ENCODE measurements at places on chromosomes 4 and X.

- DNase-seq = no peak
These were observed 15.1 kb upstream of the MAD2L1 start for GRCh38 chr4:120081726-120082125.

GRCh38 chr4:15547392-15547791 is 77.7 kb downstream of the CC2D2A start:
- DNase-seq = no peak

- no peak for DNase-seq
These were observed 16.0 kb downstream of the CRLF2 start for GRCh38 chrX:1196436-1196835.

- no peak for DNase-seq
These were observed 19.1 kb upstream of the CISD2 start for GRCh38 chr4:102849579-102850104.

DNA sequence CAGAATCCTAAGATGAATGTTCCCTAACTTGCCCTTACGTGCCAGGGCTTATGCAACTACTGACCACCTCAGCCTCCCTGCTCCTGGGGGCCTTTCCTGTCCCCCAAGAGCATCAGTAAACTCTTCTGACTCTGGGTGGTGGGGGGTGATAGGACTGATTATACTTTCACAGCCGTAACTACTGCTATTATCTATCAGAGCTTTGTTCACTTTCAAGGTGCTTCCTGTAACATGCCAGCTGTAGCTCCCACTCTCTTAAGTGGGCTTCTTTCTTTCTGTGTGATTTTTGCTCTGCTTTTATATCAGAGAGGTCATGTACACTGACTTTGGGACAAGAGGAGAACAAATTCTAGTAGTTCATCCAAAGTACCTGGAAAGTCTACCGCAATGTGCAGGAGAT is 25.3 kb downstream of the SPINK2 start:
- DNase-seq = no peak

GRCh38 chrX:66021765-66022631 is 17.9 kb downstream of the VSIG4 start:
- DNase-seq = no peak

DNA sequence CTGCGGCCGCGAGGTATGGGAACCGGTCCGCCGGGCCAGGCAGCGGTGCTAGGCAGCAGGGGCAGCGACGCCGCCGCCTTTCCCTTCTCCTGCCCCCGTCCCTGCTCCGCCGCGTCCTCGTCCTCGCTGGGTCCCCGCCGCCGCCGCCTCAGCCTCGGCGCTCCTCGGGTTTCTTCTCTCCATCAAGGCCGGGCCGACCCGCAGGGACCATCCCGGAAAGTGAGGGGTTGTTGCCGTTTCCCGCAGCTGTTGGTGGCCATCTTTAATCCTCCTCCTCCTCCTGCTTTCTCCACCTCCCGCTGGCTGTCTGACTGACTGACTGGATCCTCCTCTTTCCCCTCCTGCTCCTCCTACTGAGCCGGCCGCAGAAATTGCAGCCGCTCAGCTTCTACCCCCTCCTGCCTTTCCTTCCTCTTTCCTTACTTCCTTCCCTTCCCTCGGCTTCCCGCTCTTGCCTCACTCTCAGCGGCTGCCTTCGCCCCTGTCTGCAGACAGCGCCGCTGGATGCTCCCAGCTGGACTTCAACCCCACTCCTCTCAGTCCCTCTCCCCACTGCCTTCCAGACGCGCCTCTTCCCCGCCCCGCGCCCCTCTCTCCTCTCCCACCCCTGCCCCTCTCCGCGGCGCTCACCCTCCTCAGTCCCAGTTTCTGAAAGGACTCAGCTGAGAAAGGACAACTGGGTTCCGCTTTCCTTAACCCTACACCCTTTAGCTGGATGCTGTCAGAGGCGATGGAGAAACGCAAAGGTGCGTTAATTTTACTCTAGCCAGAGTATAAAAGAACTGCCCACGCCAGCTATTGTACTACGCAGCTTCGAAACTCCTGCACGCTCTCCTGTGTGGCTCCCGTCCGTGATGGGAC is at the start of gene WDFY3:
Gene WDFY3 (minus strand): TSS at position 309 of the 861 bp plus-strand sequence. CDS start 106,099 bp downstream, outside the sequence.
- peak; percentile 97 for DNase-seq

GRCh38 chr4:71468116-71468710 is 129.4 kb downstream of the SLC4A4 start:
- no peak for DNase-seq

- DNase-seq = no peak
These were observed 201.8 kb upstream of the LEF1 start for GRCh38 chr4:108370291-108371141.

DNA sequence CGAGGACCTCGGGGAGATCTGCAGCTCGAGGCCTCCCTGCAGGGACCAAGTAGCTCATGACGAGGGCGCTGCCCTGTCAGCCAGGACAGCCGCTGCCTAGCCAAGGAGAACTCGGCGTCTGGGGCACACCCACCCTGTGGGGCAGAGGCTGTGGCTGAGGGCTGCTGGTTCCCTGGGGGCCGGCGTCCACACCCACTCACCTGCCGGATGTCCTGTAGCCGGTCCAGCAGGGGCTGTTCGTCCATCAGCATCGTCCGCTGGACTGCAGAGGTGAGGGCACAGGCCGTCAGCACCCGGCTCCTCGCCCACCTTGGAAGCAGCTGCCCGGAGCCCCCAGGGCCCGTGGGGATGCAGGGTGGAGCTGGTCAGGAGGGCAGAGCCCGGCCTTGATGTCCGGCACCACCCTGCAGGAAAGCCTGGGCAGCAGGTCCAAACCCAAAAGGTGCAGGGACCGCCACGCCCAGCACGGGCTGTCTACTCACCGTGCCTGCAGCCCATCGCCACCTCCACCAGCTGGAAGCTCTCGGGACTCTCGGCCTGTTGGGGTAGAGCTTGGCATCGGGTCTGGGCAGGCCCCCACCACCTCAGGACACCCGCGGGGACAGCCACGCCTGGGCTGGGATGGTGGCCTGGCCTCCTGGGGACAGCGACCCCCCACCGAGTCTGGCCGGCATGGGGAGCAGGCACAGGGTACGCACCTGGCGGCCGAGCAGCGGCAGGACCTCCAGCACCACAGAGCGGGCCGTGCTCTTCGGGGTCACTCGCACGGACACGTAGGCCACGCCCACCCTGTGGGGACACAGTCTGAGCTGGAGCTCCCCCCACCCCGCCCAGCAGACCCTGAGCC is 6.9 kb downstream of the DGKQ start:
- no peak for DNase-seq

- DNase-seq = peak; percentile 82
These were observed 50.8 kb downstream of the ANXA3 start for GRCh38 chr4:78602334-78602733.

DNA sequence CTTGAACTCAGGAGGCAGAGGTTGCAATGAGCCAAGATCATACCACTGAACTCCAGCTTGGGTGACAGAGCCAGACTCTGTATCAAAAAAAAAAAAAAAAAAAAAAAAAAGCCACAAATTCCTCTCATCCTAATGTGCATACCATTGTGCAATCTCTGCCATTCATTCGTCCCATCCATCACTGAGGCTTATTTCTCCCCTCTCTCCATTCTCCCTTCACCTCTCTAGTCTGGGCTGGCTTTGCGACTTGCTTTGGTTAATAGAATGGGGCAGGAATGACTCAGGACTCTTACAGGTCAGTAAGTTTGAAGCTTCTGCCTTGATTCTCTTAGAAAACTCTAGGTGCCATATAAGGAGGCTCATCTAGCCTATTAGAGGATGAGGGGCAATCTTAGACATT is 60.3 kb upstream of the DDX3X start:
- DNase-seq = no peak

DNA sequence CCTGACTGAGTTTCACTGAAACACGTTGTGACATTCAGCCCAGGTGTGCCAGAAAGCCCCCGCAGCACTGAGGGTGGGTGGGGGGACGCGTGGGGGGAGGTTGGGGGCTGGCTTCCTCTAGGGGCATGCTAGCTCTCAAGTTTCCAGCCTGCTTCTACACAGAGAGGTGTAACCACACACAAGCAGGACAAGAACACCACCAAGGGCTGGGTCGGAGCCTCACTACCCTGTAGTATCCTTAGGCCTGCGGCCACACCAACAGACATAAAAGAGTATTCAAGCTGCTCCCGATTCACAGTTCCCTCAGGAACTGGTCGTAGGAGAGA is 1.8 kb downstream of the USP46 start:
- DNase-seq = no peak

DNA sequence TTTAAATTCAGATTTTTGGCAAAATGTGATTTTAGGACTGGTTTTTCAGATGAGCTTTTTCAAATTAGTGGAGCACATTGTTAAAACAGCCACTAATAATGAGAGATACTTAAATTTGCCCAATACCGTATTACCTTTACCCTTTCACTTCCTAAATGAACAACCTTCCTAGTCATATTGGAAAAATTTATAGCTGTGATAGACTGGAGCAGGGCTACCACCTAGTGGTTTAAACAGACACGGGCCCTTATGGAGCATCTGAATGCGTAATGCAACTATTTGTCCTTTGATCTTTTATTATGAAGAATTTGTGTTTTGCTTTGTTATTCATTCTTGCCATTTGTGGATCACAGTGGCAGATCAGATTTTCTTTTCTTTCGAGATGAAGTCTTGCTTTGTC is 72.7 kb downstream of the KDM6A start:
- no peak for DNase-seq

GRCh38 chr4:139641218-139641617 is 24.4 kb upstream of the MGST2 start:
- no peak for DNase-seq

DNA sequence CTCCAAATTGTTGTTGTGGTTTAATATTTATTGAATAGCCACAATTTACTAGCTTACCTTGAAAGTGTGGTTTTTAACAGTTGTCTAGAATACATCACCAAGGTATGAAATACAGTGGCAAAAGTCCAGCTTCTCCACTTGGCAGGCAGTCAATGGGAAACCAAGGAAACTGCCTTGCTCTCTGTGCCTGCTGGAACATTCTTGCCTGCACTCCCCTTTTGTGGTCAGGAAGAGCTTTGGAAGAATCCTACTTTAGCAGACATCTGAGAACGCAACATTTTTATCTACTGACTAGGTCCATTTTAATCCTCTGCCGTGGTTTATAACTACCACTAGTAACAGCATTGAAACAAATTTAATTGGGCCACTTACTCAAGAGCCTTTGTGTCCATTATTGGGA is 64.5 kb downstream of the TENM3 start:
- DNase-seq = peak; percentile 82

- no peak for DNase-seq
These were observed 14.2 kb downstream of the EFNB1 start for GRCh38 chrX:68842781-68843581.

DNA sequence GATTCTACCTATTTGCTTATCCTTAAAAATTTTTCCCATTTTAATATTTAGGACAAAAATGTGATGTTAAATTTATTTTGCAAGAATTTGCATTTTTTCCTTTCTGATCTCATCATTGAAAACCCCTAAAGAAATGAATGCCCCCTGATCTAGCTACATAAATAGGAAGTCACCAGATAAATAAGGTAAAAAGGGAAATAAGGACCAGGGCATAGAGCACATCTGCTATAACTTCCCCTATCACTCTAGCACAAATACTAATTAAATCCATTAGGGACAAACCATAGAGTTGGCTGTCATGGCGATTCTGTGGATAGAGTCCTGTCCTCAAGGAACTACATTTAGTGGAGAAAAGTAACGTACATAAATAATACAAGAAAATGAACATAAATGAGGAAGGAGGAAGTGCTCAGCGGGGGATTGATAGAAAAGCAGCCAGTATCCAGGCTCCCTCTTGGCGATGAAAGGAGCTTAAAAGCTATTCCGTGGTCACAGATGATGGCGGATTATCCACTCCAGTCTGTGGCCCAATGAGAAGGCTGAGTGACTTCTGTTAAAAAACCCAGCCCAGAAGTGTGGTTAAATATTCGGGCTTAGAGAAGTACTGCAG is 76.9 kb upstream of the RPL34 start:
- no peak for DNase-seq

GRCh38 chrX:112147206-112147605 is 64.6 kb upstream of the TRPC5 start:
- no peak for DNase-seq

DNA sequence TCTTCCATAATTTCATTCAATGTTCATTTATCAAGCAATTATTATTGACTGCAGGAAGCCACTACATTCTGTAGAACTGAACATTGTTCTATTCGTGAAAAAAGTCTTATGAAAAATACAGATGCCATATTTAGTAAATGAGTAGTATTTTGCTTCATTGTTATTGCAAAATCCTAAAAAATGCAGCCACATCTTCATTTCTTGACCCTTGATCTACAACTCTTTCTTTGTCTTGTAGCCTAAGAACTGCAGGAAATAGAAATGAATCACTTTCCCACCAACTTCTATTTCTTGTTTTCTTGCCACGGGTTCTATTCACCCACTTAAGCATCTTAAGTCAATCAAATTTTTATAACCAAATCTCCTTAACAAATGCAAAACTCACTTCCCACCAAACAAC is 63.3 kb downstream of the KCNIP4 start:
- no peak for DNase-seq

DNA sequence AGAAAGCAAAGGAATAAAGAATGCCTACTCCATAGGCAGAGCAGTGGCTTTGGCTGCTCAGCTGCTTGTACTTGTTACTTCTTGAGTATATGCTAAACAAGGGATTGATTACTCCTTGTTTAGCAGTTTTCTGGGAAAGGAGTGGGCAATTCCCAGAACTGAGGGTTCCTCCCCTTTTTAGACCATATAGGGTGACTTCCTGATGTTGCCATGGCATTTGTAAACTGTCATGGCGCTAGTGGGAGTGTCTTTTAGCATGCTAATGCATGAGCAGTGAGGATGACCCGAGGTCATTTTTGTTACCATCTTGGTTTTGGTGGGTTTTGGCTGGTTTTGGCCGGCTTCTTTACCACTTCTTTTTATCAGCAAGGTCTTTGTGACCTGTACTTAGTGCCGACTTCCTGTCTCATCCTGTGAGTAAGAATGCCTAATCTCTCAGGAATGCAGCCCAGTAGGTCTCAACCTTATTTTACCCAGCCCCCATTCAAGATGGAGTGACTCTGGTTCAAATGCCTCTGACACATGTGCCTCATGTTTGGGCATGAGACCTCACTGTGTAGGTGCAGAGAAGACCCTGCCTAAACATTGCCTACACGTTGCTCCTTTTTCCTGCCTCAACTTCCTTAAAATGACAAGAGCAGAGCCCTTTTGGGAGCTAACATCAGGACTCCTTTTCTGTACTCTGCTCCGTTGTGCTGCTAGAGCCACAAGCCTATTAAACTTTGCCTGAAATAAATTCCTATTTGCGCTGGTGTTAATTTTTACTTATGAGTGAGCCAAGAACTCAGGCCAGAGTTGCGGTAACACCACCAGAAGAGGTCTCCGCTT is 21.0 kb upstream of the UBA6 start:
- no peak for DNase-seq

- DNase-seq = no peak
These were observed 879 bp downstream of the SH2D1A start for GRCh38 chrX:124347242-124347641.

GRCh38 chrX:31663172-31663571 is 591.3 kb upstream of the FTHL17 start:
- DNase-seq = no peak

All from umbilical cord (tissue), 2 donors.